ENCODE measurements at places on chromosomes 11 and 22.

GRCh38 chr11:120527111-120527761 is 15.7 kb downstream of the GRIK4 start:
- DNase-seq, result no peak

GRCh38 chr22:50118557-50119168 is 28.9 kb downstream of the MOV10L1 start:
- no peak for DNase-seq

DNA sequence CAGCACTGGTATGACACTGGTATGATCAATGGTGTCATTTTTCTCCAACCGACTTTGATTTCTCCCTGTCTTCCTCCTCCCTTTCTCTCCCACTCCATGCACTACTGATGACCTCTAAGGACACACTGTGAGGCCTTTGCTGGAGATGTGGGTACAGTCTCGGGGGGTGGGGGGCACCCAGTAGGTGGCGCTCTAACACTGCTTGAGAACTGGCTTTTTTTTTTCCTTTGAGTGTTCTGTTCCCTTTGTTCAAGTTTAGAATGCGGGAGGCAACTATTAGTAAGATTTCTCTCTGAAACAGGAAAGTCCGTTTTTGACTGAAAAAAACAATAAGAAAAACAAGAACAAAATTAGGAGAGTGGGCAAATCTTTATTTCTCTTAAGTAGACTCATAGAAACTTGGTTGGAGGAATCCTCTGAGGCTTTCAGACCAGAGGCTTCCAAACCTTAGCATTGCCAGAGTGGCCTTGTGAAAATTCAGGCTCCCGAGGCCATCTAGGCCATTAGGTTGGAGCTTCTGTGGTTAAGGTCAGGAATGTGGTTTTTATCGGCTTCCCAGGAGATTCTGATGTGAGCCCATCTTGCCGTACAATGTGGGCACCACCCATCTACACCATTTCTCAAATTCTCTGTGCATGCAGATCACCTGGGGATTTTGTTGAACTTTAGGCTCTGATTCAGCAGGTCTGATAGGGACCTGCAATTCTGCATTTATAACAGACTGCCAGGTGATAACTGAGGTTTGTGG is 43.2 kb downstream of the PANX1 start:
- no peak for DNase-seq

- no peak for DNase-seq
Measured at GRCh38 chr11:108873310-108873709, 208.4 kb downstream of the DDX10 start.

GRCh38 chr11:1111545-1112212 is 37.0 kb downstream of the MUC2 start:
- no peak for DNase-seq

- no peak for DNase-seq
Measured at GRCh38 chr11:66287889-66288670, 863 bp downstream of the YIF1A start.

DNA sequence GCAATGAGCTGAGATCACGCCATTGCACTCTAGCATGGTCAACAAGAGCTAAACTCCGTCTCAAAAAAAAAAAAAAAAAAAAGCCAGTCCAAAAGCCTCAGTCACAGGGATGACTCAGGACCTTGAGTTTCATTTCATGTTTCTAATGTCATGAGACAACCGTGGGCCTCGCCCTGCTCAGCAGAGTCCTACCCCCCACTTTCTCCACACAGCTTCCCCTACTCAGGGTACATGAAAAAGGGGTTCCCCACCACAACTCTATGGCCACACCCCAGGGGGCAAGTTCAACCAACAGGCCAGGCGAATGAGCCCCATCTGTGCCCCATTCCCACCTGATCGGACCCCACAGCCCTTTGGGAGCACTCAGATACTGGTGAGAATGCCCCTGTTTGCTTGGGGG is 24.3 kb upstream of the ADA2 start:
- no peak for DNase-seq
